ENCODE measurements at places on chromosomes 13 and 19.

GRCh38 chr19:45275370-45275971 lies 24.4 kb downstream of the MARK4 start:
- DNase-seq: no peak

DNA sequence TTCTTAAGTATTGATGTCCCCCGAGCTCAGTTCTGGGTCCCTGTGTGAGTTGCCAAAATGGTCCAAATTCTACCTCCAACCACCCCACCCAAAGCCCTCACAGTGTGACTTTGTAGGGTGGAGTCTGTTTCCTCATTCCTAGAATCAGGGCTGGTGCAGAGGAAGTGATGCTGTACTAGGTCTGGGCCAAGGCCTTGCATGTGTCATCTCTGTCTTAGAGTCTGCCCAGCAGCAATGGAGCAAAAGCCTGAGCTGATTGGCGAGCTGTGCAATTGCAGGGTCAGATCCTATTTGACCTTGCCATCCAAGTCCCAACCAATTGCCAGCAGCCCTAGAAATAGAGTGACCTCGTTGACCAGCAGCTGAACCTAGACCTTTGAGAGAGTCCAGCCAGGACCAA lies 97.0 kb upstream of the ANKRD10 start:
- DNase-seq: no peak

GRCh38 chr19:5881543-5882299 lies 11.4 kb upstream of the FUT5 start:
- DNase-seq: no peak

- DNase-seq: no peak
These were observed 9.8 kb downstream of the CLEC4M start for GRCh38 chr19:7772752-7773291.

DNA sequence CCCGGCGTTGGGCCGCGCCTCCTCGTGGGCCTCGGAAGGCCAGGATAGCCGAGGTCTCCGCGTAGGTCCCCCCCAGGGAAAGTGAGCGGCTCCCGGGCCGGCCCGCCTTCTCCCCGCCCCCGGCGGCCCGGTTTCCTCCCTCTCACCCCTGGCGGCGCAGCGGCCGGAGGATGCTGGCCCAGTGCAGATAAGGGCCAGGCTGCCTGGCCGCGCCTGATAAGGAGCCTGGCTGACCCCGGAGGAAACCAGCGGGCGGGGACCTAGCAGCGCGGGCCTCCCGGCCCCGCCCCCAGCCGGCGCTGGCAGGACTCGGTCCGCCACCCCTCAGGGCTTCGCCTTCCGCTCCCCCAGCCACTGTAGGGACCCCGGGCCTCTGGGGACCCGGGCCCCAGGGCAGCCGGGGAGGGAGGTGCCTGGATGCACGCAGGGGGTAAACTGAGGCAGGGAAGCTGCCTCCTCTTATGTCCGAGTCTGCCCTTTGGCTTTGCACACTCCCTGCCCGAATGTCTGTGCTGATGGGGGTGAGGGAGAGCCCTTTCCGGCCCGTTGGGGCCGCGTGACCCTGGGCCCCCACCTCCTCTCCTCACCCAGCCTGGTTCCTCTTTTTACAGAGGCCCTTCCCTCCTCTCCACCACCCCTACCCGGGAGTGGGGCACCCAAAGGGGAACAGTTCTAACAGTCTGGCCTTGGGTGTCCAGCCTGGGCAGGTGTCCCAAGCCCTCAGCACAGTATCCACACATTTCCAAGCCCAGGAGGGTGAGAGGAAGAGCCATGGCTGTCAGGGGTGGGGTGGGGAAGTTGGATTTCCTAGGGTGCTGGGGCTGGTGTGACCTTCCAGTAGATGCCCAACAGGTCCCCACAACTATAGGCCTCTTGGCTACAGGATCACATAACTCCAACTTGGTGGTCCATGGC lies at the start of gene LYL1:
Gene LYL1, minus strand, starts transcription at position 193 of the 915 bp plus-strand sequence. CDS start 1,687 bp downstream, outside the sequence.
- no peak for DNase-seq

DNA sequence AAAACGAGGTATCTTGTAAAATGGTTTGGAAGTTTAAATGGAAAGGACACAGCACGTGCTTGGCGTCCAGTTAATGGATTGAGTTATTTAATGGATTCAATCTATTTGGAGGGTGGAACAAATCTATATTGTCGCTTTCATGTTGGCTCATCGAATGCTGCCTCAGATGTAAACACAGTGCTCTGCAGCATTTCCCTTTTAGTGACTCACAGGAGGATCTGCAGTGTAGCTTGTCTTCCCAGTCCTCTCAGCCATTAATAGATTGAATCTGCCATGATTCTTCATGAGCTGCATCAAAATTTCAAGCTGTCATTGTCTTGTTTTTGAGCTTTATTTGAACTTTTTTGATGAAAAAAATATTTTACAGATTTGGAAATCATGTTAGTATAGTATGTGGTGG lies 44.7 kb downstream of the DHRS12 start:
- DNase-seq: no peak

DNA sequence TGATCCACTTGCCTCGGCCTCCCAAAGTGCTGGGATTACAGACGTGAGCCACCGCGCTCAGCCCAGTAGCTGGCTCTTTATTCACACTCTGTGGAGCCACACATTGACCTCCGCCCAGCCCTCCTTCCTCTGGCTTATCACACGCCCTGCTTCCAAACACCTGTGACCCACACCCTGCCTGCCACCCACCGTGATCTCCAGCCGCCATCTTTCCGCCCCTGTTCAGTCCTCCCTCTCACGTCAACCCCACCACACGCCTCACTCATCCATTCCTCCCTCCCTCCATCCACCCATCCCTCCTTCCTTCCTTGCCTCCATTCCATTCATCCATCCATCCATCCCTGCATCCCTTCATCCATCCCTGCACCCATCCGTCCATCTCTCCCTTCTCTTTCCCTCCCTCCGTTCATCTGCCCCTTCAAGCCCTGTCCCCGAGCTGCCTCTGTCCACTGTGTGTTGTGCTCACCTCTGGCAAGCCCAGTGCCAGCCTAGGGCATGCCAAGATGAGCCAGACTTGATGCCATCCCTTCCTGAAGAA lies 17.6 kb downstream of the ZNF296 start:
- DNase-seq: no peak

DNA sequence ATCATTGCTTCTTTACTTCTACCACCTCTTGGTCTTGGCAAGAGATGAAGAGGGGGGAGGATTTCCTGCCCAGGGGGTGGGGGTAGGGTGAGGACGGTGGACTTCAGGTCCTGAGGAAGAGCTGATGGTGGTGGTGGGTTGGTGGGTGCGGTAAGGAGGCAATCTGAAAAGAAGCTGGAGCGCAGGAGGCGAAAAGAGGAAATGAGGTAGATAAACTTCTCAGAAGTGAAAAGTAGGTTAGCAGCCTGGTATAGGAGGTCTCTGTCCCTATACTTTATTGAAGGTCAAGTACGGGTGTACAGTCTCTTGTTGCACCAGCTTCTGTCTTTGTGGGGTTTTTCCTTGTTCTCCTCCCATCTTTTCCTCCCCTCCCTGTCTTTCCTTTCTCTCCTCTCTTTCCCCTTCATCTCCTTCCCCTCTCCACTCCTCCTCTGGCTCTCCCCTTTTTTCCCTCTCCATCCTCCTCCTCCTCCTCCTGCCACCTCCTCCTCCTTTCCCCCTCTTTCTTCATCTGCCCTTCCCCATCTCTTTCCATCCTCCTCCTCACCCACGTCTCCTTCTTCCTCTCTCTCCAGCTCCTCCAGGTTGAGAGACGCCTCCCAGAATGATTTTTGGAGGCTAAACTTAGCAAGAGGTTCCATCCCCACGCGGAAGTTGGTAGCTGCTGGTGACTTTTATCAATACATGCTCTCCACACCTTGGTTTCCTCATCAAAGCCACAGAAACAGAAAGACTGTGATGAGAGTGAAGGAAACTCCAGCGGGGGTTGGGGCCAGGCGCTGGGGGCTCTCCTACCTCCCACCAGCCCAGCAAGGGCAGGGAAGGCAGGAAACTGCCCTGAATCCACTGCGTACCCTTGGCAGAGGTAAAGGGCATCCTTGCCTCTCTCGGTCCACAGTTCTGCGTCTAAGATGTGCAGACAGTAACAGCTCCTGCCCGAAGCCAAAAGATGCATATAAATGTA lies 15.3 kb downstream of the TNFSF14 start:
- DNase-seq: no peak

DNA sequence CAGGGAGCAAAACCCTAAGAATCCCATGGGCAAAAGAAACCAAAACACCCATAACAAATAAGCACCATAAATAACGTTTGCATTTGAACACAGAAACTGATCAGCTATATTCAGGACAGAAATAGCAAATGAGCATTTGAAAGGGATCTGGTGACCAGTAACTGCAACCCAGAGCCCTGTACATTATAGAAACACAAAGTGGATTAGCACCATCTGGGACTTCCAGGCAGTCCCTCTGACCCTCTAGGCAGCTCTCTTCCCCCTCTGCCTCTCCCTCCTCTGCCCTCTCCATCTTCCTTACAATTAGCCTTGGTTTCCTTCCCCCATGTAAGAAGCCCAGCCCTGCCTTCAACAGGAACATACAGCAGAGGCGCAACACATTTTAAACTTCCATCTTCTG lies 215.0 kb downstream of the DCLK1 start:
- no peak for DNase-seq

DNA sequence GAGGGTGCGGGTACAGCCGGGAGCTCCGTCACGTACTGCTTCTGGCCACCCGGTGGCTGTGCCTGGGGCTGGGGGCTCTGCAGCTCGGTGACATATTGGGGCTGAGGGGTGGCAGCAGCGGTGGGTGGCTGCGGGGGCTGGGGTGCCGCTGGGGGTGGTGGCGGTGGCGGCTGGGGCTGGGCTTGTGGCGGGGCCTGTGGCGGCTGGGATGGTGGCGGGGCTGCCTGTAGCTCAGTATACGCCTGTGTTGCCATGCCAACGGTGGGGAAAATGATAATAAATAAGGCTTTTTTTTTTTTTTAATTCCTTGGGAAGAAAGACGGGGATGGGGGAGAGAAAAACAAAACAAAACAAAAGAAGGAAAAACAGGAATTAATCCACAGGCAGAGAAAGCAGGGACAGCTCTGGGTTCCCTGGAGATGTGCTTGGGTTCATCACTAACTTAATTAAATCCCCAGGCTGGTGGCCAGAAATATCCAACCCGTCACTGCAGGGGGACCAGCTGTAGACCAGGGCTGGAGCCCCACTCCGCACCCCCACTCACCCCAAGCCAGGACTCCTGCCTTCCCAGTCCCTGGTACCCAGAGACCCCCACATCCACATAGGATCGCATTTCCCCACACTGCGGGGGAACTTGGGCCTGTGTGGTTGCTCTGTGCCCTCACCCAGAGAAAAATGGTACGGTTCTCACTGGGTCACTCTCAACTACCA lies 12.4 kb downstream of the RFX1 start:
- DNase-seq: no peak

DNA sequence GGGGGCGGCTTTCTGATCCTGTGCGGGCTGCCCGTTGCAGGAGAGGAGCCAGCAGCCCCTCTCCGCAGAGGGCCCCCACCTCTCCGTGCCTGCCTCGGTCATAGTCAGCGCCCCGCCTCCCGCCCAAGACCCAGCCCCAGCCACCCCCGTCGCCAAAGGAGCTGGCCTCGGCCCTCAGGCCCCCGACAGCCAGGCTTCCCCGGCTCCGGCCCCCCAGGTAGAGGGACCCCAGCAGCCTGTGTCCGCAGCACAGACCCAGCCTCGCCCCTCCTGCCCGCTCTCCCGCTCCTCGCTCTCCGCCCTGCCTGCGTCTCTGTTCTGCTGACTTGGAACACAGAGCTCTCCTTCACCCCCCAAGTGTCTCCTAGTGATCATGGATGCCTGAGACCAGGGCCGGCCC lies 31.3 kb upstream of the EHD2 start:
- DNase-seq: no peak

DNA sequence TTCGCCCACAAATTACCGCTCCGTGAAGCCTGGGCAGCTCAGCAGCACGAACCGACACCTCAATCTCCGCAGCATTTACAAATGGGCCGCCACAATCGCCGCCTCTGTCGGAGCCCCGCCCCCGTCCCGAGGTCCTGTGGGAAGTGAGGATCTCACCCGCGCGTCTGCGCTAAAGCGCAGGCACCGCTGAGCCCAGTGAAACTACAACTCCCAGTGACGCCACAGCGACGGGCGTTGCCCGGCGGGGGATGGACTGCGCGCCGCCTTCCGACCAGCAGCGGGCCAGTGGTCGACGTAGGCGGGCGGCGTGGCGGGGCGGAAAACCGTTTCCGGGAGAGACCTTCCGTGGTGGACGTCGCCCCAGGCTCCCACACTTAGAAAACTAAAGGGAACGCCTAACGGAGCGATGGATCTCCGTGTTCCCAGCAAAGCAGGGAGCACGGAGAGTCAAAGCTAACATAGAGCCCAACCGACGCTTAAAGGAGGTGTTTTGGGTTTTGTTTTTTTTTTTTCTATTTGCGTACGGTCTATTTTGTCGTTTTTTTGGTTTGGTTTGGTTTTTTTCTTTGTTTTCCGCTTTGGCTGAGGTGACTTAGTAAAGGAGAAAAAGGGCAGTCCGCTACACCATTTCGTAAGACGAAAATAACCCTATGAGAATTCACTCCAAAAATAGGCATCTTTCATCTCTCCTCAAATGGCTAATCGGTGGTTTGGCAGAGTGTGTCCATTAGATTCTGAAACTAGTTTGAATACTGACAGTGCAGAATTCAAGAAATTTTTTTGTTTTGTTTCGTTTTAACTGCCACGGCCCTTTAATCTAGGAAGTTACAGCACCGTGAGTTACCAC lies 159.0 kb downstream of the RNF17 start:
- DNase-seq: peak; percentile 89

DNA sequence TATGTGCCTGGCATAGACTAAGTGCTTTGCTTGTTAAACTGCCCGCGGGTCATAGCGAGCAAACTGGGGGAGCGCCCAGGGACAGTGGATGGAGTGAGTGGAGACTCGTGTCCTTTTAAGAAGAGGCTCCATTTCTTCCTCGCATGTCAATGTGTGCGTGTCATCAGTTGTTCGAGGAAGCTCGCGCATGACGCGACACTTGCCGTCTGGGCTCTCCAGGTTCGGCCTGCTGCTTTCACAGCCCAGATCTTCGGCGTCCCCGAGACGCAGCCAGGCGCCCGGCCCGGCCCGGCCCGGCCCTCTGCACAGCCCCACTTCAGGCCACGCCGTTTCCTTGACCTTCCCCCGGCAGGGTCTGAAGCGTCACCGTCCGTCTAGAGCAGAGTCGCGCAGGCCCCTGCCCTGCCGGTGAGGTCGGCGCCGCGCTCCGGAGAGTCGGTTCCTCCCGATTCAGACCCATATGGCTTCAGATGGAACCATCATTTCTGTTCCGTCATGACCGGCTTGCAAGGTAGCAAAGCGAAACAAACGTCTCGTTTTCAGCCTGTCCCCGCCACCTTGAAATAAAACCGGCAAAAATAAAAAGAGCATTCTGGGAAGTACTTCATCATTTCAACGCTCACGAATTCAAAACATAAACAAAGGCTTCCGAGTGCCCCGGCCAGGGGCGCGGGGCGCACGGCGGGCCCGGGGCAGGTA lies 599 bp upstream of the ARHGEF7 start:
- DNase-seq: no peak

GRCh38 chr19:1538978-1539377 lies 15.1 kb downstream of the PLK5 start:
- DNase-seq: no peak

DNA sequence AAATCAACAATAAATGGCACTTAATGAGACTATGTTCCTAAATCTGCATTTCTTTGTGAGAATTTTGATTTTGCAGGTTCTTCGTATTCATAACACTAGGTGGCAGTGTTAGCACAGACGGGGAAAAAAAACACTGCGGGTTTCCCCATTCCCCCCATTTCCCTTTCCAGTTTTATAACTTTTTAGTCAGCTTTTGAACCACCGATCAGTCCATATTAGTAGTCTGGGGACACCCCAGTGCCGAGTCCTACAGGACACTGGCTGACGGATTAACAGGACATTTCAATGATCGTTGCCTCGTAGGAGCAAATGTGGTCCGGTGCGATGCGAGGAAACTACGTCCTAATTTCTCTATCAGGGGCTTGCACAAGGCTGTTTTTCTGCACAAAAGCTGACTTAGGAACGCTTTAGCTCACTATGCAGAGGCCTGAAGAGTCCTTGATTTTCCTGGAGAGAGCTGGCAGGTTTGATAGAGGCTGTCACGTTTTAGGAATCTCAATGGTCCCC lies 234.3 kb downstream of the LMO7 start:
- no peak for DNase-seq
